ENCODE measurements at places on chromosomes 2 and 18.

DNA sequence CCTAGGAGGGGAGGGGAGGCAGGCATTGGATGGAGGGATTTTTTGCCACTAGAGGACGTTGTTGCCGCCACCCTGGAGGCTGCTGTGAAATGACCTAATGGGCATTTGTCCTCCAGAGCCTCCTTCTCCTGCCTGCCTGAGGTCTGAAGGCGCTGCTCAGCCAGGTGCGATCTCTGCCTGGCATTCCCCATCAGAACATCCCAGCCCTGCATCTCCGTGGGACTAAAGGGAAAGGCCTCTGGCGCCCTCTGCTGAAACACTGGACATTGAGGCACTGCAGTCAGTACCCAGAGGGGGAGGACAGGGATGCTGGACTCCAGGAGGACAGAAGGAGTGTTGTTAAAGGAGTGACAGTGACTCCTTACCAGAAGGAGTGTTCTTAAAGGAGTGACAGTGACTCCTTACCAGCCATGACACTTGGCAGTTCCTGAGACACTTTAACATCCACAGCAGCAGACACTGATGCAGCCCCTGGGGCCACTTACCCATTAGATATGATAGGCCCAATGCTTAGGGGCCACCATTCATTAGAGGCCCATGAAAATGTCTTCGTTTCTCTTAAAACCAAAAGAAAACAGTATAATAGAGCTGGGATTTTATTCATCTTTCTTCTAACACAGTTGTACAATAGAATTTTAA lies 17.0 kb downstream of the THNSL2 start:
- peak; percentile 49 for DNase-seq

DNA sequence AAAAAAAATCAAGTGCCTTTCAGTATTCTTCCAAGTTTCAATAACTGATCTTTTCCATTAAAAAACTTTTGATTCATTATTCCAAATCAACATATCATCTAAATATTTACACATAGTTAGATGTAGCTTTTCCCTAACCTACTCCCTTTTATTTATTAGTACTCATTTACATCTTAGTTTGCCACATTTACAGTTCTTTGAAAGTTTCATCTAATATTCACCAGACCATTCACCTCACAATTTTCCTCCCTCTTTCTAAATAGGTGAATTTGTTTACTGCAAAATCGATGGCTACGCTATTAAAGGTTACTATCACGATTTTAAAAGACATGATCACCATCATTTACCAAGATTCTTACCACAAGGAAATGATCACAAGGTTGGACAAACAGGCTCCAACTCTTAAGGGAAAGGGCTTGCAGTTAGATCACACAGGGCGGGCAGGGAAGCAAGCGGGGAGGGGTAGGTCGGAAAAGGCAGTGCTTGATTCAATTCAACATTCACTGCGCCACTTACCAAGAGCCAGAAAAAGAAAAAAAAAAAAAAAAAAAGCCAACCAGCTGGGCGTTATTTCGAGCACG lies 654 bp upstream of the MARCHF7 start:
- DNase-seq, result no peak

- DNase-seq, result no peak
These were observed 121.5 kb upstream of the CDCA7 start for GRCh38 chr2:173232956-173233744.

- peak; percentile 2 for DNase-seq
These were observed 28.0 kb downstream of the PNO1 start for GRCh38 chr2:68185541-68186164.

DNA sequence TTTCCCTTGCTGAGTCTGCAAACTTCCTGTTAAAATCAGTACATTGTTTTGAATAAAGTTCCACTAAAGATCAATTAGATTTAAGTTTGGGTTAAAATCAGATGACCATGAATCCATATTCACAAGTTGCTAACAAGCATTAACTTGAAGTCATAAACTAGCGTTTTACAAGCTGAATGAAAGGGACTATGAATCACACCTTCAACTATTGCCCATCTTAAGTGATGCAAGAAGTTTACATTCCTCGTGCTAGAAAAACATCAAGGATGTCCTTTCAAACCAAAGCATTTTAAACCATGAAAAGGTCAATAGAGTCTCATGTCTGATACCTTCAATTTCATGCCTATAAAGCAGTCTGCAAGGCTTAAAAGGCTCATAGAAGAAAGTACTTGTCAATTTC lies 257.2 kb upstream of the SYT4 start:
- no peak for DNase-seq

DNA sequence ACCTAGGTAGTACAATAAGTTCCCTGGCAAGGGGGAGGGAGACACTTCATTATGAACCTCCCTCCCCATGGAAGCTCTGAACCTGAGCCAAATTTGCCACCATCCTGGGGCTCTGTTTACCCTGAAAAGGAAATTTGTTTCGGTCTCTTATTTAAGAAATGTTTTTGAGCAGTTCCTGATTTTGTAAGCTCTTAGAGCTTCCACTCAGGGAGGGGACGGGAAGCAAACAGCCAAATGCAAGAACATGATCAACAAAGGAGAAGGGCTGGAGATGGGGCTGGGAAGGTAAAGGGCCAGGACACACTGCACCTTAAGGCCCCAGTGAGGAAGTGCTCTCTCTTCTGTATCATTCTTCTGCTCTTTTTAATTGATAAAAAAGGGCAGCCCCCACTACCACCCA lies 117.9 kb downstream of the NRP2 start:
- DNase-seq, result no peak

GRCh38 chr18:75215663-75216062 lies 5.1 kb downstream of the TSHZ1 start:
- DNase-seq, result no peak

GRCh38 chr2:10930721-10931516 lies 19.2 kb downstream of the KCNF1 start:
- DNase-seq, result no peak

GRCh38 chr2:19866771-19867170 lies 35.0 kb downstream of the TTC32 start:
- no peak for DNase-seq

Measured in NCI-H1092 treated with DMSO at 0.1 percent for 48 hours (cell line).